ENCODE measurements at places on chromosomes 3 and 15.
A peak's percentile ranks its signal among the peaks of the same experiment; 100 is the strongest.

- DNase-seq: no peak
Measured at GRCh38 chr3:52247409-52248164, 2.0 kb downstream of the PPM1M start.

- DNase-seq: no peak
Measured at GRCh38 chr3:178551916-178552321, 15.7 kb downstream of the KCNMB2 start.

DNA sequence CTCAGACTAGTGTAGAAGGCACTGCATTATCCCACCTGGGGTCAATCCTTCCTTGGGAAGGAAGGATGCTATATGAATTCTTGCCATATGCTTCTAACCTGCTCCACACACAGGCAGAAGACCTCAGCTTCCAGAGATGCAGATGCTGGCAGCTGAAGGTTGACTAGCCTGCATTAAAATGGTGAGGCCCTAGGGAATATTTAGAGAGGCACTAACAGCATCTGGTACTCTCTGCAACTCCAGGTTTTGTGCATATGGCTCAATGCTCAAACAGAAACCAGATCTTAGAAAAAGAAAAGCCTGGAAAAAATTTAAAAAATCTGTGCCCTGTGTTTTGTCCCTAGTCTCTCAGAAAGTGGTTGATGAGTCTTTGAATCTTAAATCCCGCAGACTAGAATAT, 56.0 kb upstream of the MYRIP start:
- DNase-seq: no peak

- DNase-seq: peak; percentile 37
Measured at GRCh38 chr3:108806316-108806715, 16.3 kb upstream of the TRAT1 start.

- DNase-seq: no peak
Measured at GRCh38 chr3:70096376-70097066, 97.0 kb downstream of the SAMMSON start.

- DNase-seq: no peak
Measured at GRCh38 chr3:122146466-122146865, 37.0 kb upstream of the CASR start.

DNA sequence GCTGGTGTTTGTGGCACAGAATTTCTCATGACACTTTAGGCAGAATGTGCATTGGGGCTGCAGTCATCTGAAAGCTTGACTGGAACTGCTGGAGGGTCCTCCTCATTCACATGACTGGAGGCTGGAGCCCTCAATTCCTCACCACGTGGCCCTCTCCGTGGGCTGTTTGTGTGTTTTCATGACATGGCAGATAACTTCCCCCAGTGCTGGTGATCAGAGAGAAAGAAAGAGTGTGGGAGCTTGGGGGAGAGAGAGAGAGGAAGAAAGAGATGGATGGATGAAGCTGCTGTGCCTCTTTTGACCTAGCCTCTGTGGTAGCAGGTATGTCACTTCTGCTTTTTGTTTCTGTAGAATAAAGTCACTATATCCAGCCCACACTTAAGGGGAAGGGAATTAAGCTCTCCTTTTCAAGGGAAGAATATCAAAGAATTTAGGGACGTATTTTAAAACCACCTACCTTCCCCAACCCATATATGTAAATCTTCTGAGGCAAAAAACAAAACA, 169.6 kb upstream of the IL12A start:
- no peak for DNase-seq

DNA sequence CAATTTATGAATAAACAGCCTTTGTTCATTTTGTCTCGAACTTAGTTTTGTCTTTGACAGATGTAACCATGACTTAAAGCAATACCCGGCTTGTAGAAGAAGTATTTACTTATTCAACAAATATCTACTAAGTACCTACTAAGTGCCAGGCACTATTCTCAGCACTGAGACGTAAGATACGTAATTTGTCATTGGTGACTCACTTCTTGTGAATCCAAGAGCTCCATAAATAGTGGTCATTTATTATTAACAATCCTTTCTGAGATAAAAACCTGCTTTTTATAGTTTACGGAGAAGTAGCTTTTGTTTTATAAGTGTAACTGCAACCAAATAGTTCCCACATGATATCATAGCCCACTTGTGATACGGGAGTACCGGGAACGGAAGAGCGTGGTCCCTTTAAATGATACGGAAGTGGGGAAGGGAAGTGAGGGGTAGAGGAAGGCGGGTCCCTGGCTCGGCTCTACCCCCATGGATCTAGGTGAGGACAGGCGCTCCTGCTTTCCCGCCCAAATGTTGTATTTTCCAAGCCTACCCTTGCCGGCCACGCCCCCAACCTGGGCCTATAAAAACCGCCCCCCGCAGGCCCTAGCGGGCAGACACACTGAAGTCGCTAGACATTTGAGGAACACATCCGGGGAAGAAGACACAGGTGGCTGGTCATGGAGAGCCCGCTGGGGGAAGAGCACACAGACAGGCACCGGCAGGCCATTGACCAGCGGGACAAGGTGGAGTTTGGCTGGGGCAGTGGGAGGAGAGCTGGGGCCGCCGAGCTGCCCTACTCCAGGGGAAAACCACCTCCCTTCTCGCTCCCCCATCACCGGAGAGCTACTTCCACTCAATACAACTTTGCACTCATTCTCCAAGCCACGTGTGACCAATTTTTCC, at the start of gene SAMMSON:
Gene SAMMSON (plus strand): TSS at position 594 of the 888 bp plus-strand sequence.
- DNase-seq: no peak

Data from CD4-positive, alpha-beta T cell treated with Interleukin-15 for 1 hour (primary cell).